Activated CD4-positive, alpha-beta T cell treated with anti-CD3 and anti-CD28 coated beads for 48 hours (primary cell): ENCODE measurements at places on chromosomes 3 and 15.

DNA sequence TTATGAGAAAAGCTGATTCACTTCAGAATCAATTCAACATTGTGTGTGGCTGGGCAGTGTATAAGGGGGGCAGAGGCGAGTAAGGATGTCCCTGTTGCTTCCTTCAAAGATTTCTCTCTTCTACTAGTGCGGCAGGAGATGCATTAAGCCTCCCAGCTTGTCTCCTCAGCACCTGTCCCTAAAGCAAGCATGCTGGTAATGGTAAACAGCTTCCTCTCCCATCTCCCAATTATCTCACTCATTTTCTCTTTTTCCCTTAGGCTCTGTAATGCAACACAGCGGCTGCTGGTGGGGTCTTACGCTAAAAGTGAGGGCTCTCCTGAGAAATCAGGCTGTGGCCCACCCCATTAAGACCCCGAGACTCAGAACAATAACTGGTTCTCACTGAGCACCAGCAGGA is 306.4 kb upstream of the ROPN1 start:
- DNase-seq, result no peak

DNA sequence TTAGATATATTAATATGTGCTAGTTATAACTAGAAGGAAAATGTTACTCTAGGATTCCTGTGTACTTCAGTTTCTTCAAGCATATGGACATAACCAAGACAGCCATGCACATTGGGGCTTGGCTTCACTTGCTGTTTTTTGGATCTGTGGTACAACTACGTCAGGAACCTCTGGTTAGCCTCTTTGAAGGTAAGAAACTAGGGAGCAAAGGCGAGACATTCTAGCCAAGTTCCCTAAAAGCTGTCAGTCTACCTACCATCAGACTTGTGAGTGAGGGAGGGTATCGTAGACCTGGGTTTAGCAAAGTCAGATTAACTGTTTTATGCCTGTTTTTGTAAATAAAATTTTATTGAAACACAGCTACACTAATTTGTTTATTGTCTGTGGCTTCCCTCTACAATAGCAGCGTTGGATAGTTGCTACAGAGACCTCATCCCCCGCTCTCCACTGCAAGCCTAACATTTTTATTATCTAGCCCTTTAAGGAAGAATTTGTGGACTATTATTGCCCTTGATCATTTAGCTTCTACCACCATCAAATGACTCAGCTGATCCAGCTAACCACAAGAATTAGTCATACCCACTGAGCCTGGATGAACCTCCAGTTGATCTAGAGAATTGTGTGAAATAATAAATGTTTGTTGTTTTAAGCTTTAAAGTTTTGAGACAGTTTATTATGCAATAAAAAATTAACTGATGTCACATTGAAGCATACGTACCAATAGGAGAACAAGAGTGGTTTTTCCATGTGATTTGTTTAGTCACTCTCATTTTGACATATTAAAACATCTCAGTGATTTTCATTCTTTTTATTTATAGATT is 58.1 kb downstream of the RSRC1 start:
- DNase-seq, result peak; percentile 6

- DNase-seq, result no peak
Measured at GRCh38 chr3:7038394-7038793, 177.5 kb downstream of the GRM7 start.

DNA sequence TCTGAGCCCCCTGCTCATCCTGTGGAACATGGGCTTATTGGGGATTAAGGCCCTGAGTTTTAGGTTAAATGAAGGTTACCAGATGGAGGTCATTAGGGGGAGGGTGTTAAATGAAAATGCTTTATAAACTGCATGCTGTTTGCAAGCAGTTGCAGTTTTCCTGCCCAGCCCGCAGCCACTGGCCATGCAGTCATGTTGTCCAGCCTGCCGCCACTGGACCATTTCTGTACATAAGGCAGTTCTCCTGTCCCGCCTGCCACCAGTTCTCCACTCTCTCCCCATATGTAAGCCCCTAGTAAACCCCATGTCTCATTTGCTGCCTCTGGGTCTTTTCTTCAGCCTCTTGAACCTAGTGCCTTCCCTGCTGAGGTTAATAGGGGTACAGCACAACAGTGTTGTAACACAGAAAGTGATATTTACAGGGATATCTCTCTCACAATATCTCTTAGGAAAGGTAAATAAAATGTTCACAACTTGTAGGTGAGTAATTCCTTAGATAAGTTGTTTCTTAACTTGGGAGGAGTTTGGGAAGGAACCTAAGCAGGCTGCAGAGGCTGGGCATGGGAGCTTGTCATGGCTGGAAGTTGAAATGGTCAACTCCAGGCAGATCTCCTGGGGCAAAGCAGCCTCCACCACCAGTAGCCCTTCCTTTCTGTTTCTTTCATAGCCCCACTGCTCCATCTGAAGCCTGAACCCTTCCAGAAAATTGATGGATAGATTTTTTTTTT is 148.2 kb downstream of the CMSS1 start:
- no peak for DNase-seq

DNA sequence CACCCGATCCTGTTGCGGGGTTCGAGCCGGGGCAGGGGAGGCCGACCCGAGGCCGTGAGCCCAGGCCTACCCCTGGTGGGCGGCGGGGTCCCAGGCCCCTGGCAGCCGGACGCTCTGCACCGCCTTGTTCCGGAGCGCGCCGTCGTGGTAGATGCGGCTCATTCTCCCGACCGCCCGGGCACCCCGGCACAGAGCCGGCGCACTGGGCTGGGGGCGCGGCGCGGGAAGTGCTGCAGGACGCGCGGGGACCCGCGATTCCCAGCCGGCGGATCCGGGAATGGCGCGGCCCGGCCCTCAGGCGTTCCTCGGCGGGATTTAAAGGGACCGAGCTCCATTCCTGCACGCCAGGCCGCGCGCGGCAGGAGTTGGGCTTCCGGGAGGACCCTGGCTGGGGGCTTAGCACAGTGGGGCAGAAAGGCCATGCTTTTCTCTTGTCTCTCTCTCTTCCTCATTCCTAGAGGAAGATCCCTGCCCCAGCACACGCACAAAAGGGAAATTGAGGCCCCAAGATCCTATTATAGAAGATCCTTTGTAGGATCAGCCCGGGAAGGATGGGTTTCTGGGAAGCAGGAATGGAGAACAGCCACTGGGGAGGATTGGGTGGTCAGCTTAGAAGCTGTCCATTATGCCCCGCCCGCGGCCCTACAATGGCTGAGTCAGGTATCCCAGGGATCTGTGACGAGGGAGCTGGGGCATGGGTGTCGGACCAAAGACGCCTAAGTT is at the start of gene ARPIN:
Gene ARPIN (minus strand): TSS at position 279 of the 723 bp plus-strand sequence. CDS start 117 bp downstream, at position 162.
- peak; percentile 17 for DNase-seq

- DNase-seq, result no peak
Measured at GRCh38 chr3:167936019-167936418, 159.7 kb downstream of the GOLIM4 start.

DNA sequence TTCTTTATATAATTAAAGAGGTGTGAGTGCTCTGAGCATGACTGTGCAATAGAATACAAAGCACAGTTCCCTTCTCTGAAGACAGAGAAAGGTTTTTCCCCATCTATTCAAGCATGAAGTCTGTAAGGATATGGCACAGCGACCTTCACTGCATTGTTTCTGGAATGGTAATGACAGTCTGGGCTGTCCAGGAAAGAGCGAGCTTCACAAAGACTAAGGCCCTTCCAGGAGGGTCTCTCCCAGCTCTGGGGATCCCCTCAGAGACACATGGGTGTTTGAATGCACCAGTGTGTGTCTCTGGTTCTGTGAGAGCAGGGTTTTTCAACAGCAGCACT is 179.9 kb upstream of the NR2E3 start:
- DNase-seq, result no peak

GRCh38 chr3:9412293-9412692 is 14.9 kb downstream of the SETD5 start:
- DNase-seq, result no peak

DNA sequence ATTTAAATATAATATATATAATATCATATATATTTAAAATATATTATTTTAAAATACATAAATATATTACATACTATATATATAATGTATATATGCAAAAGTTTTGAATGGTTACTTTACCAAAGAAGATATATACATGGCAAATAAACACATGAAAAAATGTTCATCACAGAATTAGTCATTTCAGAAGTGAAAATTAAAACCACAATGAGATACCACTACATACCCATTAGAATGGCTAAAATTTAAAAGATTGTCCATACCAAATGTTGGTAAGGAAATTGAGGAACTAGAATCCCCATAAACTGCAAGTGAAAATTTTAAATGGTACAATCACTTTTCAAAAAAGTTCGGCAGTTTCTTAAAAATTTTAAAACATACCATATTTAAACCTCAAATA is 23.6 kb upstream of the COL8A1 start:
- DNase-seq, result no peak

DNA sequence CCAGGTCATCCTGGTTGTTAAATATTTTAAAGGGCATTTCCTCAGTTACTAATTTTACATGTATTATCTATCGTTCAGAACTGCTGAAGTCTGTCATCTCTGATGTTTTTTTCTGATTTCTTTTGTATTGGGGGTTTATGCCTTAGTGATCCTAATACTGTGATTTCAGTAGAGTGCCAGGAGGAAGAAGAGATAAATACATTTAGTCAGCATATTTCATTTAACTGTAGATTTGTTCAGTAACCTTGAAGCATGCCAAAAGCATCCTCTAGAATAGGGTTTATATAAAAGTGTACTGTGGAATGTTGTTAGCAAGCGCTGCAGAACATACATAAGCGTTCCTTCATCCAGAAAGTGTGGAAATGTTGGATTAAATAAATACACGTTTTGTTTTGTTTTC is 342.3 kb upstream of the DPPA4 start:
- DNase-seq, result no peak

- DNase-seq, result no peak
Measured at GRCh38 chr3:189737071-189737470, 105.9 kb downstream of the TP63 start.
